NCI-H226 (cell line): ENCODE measurements at places on chromosomes 11 and 22.

- no peak for DNase-seq
Measured at GRCh38 chr11:24233041-24233440, 263.8 kb upstream of the LUZP2 start.

GRCh38 chr11:94507485-94507884 is 4.8 kb upstream of the C11orf97 start:
- no peak for DNase-seq

- DNase-seq: no peak
Measured at GRCh38 chr22:43925433-43926348, 2.1 kb downstream of the PNPLA3 start.

- no peak for DNase-seq
Measured at GRCh38 chr11:130601141-130601540, 152.7 kb downstream of the ADAMTS15 start.

- no peak for DNase-seq
Measured at GRCh38 chr11:117020287-117020686, 77.9 kb downstream of the SIK3 start.

GRCh38 chr11:61509043-61510029 is 787 bp downstream of the LRRC10B start:
- DNase-seq: peak; percentile 57

- DNase-seq: peak; percentile 99
Measured at GRCh38 chr11:834371-835316, 1.9 kb downstream of the CD151 start.

- DNase-seq: no peak
Measured at GRCh38 chr11:37177721-37178120, 579.7 kb upstream of the RAG2 start.

- DNase-seq: no peak
Measured at GRCh38 chr22:44033287-44033686, 9.2 kb downstream of the PARVB start.

- DNase-seq: no peak
Measured at GRCh38 chr22:50548921-50549790, 3.5 kb downstream of the KLHDC7B start.

GRCh38 chr11:113387605-113388211 is at the start of gene ANKK1:
Gene ANKK1 (plus strand): TSS chr11:113387779. CDS start chr11:113387885, 106 bp downstream.
- no peak for DNase-seq

GRCh38 chr11:36361472-36361871 is 65.4 kb downstream of the PRR5L start:
- DNase-seq: no peak

DNA sequence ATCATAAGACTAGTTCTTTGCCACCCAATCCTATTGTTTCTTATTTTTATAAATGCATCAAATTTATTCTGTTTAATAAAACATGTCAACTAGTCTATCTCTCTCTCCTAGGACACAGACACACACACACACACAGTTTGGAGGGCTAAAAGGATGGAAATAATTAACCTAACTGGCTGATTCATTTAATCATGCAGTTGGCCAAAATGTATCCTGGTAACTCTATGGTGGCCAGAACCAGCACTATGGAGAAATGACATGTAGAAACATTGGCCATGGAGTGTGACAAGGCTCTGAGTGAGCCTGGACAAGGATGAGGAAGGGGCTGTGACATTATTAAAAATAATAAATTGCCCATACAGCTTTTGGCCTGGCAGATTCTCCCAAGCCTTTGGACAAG is 64.1 kb downstream of the CLPB start:
- DNase-seq: no peak

DNA sequence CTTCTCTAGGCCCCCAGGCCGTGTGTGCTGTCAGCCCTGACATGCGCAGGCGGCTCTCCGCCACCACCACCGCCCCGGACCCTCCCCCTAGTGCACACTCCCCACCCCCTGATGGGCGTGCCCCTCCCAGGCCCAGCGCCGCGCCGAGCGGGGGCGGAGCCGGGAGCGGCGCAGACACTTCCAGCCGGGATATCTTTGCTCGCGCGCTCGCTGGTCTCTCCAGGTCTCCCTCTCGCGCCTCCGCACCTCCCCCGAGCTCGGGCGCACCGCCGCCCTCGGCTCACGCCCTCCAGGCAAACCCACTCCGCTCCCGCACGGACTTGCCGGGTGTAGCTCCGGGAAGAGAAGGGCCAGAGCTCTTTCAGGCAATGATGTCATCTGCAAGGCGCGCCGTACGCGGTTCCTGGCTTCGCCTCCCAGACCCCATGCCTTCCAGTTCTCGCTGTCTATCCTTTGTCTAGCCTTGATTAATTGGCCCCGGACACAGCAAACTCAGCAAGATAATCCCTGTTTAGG is at the start of gene SCN3B:
Gene SCN3B (minus strand): TSS at position 59 of the 516 bp plus-strand sequence. CDS start 823 bp downstream, outside the sequence.
- peak; percentile 85 for DNase-seq

- DNase-seq: no peak
Measured at GRCh38 chr11:112719736-112720525, 241.3 kb upstream of the NCAM1 start.

DNA sequence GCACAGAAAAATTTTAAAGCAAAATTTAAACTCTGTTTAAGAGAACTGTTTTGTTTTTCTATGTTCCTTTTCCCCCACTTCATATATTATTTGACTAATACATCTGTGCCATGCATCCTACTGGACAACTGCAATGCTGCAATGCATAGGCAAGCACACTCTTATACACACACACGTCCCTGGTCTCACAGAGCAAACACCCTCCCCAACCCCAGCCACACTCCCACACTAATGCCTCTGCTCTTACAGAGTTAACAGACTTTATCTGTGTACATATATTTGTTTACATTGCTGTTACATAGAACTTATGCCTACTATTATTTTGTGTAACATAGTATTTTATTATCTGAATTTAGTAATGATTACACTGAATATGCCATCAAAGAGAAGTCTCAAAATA is 25.5 kb upstream of the CTSC start:
- DNase-seq: peak; percentile 2

DNA sequence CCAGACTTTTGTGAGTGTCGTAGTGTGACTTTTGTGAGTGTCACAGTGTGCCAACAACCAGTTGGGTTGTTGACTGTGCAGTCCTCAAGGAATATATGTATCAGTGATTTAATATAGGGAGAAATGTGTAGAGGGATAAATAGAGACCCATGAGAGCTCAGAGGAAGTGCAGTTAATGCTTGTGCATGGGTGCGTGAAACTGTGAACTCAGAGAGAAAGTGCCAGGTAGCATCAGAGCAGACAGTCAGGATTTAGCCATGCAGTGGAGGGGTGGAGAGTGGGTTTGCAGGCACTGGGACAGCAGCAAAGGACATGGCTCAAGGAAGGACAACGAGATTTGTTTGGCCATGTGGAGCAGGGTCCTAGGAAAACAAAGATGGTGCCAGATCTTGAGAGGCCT is 33.6 kb downstream of the YWHAH start:
- DNase-seq: no peak

DNA sequence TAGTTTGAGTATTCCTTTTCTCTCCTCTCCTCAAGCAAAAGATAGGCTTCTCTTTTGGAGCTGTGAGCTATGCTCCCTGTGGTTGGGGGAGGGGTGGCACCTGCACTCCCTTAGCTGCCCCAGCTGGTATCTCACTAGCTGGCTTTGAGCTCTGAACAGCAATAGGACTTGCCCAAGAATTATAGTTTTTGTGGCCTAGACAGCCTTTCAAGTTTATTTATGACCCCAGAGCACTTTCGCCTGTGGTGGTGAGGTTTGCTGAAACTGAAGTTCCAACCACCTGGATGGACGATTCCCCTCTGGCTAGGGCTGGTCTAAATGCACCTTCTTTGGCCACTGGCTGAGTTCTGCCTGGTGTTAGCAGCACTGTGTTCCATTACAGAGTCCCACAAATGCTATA is 37.1 kb upstream of the SLC37A2 start:
- DNase-seq: no peak

GRCh38 chr11:79060081-79060953 is 380.5 kb downstream of the TENM4 start:
- no peak for DNase-seq
